ENCODE measurements at places on chromosomes 1 and 21.
A peak's percentile ranks its signal among the peaks of the same experiment; 100 is the strongest.

- peak; percentile 38 for DNase-seq
Observed at GRCh38 chr1:200363264-200363933, 46.4 kb downstream of the ZNF281 start.

GRCh38 chr1:12714710-12715475 lies 1.0 kb upstream of the AADACL3 start:
- no peak for DNase-seq

GRCh38 chr21:39182016-39182415 lies 1.2 kb downstream of the PSMG1 start:
- no peak for DNase-seq

DNA sequence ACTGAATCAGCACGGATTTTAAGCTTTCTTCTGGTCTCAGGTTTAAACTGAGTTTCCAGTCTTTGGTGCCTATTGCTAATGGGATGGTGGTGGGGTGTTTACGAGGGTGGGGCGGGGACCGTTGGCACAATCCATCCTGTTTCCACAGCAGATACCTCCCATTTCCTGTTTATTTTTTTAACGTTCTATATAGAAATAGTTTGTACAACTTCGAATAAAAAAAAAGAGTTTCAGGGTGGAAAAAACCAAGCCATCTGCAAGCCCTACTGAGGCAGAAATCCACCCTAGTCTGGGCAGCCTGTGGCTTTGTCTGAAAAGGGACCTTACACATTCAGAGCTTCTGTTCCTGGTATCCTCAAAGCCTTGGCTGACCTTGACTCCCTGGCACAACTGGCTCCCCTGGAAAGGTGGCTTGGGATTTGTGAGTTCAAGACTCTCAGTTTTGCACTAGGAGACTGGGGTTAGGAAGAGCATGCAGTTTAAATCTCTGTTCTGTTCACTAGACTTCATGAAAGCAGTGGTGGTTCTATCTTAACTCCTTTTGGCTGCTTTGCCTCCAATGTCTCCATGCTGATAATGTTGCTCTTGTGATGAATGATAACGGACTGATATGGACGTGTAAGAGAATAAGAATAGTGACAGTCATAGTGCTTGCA lies 46.7 kb downstream of the VANGL2 start:
- no peak for DNase-seq

DNA sequence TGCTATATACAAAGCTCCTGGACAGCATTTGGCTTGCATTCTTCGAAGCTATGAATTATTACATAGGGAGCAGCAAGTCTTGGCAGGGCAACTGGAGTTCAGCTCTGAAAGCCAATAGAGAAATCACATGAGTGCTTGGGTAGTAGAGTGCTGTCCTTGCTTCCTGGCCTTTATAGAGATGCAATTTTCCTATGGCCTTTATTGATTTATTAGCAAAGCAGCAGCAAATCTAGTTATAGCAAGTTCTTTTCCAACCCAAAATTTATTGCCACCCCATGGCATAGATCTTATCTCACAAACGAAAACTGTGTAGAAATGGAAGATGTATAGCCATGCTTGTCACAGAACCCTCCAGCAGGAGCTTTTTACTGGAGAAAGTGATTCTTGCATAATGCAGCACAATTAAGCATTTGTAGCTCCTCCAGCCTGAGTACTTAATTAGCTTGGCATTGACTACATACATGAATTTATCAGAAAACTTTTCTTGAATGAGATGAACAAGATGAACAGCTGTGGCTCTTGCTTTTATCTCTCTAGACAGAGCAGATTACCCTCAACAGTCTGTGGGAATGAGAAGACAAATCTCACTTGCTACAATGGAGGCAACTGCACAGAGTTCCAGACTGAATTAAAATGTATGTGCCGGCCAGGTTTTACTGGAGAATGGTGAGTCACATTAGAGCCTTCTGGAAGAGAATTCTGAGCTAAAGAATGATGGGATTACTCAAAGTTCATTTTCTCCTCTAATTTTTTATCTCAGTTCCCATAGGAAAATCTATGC lies 170.1 kb downstream of the CRB1 start:
- DNase-seq = no peak

DNA sequence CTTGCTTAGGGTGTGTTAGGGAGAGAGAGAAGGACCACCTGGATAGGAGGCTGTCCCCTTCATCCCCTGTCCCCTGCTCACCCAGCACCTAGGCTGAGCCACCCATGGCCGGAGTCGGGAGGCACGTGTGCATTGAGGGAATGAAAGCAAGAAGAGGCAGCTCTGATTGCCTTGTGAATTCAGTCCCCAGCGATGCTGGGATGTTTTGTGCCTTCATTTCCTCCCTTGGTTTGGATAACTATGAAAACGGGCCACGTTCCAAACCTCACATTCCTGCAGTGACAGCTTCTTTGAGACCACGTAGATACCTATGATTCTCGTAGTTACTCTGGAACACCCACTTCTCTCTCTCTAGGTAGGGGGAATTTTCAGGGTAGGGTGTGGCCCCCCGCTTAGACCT lies 67.1 kb downstream of the MAN1C1 start:
- DNase-seq = no peak

DNA sequence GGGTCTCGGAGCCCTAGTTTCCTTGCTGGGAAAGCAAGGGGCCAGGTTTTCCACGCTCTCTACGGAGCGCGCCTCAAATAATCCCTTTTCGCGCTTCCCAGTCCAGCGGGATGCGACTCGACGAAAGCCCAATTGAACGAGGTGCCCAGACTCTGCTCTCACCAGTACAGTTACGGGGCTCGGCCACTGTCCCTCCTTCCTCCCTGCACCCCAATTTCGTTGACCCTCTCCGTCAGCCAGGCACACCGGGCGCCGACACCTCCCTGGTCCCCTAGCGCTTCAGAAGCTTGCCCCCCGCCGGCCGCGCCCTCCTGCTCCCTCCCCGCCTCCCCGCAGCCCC lies 389 bp downstream of the SEMA6C start:
- no peak for DNase-seq

DNA sequence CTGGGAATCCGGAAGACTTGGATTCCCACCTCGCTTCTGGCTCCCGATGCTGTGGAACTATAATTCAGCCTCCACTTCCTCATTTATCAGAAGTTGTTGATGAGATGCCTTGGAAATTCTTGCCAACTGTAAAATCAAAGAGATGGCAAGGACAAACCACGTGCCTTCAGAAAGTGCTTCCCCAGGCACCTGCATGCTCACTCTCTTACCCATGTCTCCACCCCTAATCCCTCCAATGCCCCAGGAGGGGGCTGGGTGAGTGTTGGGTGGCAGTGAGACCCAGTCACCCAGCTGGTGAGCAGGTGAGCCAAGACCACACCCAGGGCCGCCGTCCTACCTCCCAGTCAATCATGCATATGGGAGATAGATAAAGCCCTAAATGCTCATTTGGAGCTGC lies 160.8 kb downstream of the PSMG1 start:
- no peak for DNase-seq

DNA sequence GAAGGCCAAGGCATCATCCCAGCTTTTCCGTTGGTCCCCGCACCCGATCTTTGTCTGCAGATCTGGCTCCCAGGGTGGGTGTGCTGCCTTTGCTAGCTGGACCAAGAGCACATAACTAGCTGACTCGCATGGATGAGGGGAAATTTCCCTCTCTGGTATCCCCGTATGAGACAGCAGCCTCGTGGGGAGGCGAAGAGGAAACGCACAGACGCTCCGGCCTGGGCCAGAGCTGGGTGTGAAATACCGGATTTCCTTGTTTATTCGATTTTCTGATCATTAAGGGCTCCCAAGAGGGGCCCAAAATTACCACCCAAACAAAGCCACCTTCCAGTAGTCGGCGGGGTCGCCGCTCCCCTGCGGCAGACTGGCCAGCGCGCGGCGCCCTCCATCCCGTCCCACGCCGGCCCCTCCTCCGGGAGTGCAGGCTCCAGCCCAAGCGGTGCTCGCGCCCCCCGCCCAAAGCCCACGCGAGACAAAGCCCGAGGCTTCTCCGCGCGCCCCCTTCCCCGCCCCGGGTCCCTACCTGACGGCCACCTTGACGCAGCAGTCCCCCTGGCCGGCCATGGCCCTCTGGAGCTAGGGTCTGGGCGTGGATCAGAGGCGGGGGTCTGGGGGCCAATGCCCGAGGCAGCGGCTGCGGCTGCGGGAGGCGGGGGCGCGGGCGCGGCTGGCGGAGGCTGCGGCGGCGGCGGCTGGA lies 546 bp downstream of the KIF21B start:
- DNase-seq = no peak

GRCh38 chr1:201575912-201576311 lies 37.0 kb downstream of the NAV1 start:
- no peak for DNase-seq

DNA sequence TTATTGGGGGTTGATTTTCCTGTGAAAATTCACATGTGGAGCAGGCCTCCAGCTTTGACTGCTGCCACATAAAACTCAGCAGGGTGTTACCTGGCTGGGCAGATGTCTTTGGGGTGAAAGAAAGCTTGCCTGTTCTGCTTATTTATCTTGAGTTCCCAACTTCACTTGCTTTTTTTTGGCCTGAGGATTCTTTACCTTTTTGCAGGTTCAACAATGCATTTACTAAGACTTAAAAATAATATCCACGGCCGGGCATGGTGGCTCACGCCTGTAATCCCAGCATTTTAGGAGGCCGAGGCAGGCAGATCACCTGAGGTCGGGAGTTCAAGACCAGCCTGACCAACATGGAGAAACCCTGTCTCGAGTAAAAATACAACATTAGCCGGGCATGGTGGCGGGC lies 509.1 kb downstream of the KIF26B start:
- DNase-seq = no peak

DNA sequence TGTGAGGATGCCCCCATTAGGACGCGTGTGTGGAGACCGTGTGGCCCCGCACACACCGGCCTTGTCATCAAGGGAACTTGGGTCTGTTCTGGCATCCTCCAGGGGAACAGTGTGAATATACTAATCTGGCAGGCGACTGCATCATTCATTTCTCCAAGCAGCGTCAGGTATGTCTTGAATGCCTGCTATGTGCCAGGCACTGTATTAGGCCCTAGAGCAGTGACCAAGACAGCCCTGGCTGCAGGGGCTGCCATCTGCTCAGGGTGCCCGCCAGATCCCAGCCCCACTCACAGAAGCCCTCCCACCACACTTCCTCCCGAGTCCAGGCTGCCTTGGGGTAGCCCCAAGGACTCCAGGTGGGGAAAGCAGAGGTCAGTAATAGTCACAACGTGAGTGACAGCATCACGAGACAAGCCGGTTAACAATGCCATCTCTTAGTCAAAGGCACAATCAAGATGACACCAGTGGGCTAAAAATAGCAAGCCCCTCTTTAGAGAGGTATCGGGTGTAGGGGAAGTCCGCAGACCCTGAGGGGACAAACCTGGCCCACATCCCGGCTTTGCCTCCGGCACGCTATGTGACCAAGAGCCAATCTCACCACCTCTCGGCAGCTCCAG lies 7.5 kb upstream of the LAPTM5 start:
- no peak for DNase-seq

DNA sequence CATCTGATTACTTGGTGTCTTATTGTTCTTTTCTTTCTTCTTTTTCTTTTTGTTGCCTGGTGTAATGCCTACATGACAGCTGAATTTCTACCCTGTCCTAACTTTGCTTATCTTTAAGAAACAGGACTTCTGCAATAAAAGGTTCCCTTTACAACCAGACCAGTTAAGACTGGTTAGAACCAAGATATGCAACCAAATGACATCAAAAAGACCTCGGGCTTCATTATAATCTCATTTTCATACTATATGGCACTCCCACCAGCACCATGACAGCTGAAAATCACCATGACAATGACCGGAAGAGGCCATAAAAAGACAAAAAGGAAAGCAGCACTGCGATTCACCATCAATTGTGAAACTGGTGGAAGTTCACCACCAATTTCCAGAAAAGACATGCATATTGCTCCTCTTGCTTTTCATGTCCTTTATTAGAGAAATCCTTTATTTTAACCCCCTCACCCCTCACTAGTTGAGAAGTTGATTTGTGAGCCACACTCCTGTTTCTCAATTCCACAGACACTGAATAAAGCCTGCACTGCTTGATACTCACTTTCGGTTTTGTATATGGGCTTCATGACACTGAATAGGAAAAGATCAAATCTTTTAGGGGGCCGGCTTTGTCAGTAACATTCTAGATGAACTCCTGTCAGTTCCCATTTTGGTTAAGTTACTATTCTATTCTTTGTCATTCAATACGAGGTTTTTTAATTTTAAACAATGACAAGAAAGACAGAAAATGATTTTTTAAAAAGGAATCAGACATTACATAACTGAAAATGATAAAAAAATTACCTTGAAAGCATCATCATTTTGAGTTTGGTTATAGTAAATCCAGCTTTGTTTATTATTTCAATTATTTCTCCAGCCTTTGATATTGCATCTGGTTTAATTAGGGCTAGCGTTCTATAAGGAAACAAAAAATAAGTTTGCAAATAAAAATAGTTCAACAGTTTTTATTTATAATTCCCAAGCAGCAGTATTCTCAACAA lies 58.1 kb downstream of the NME7 start:
- DNase-seq = no peak

DNA sequence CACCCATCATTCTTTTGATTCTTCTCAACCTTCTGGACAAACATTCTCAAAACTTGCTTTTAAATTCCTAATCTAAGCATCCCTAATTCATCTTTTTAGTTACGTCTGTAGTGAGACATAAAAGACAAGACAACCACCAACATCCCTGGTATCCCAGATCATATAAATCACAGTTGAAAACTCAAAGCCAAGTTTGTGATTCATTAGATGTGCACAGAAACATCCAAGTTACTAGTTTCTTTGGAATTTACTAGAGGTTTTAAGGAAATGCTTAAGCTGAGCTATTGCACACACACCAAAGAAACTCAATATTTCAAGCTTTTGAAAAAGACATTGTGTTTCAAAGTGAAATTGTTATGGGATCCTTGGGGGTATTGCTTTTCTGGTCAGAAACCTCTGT lies 47.6 kb downstream of the ATP6V1G3 start:
- no peak for DNase-seq

DNA sequence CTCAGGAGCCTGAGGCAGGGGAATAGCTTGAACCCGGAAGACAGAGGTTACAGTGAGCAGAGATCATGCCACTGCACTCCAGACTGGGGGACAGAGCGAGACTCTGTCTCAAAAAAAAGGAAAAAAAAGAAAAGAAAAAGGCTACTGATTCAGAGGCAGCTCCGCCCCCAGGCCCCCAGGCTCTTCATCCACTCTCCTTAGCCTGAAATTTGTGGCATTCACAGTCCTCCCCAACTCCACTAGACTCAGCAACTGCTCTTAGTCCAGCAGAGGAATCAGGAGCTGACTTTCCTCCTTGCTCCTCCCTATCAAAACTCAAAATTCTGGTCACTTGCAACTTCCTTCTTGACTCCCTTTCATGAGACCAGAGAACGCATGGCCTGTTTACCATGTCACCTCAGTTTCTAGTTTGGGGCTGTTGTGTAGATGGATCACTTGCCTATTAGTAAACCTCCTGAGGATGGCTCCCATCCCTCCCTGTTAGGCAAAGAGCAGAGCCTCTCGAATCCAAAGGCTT lies 27.1 kb downstream of the PCAT6 start:
- DNase-seq = no peak

All from spinal cord (tissue), 10 donors.